ENCODE measurements at places on chromosomes 7 and 10.
A peak's percentile ranks its signal among the peaks of the same experiment; 100 is the strongest.

- DNase-seq = no peak
Observed at GRCh38 chr10:78539247-78539766, 505.6 kb downstream of the RPS24 start.

DNA sequence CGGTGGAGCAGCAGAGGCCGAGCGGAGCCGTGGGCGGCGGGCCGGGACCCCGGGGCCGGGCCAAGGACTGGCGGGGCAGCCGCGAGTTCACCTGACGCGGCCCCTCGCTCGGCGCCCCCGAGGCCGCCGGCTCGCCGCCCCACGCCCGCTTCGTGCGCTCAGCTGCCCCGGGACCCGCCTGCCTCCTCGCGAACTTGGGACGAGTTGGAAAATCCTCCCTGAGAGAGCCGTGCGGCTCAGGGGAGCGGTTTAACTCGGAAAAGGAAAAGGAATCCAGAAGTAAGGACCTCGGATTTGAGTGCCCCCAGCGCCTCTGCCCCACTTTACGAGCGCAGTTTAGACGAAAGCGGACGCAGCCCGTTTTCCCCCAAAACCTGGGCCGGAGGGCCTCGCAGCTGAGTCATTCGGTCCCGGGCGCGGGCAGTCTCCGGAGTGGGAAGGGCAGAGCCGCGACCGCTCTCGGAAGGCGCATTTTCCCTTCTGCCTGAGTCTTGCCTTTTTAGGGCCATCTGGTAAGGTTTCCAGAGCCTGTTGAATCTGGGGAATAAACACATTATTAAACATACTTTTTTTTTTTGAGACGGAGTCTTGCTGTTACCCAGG, 744 bp downstream of the CREM start:
- peak; percentile 68 for DNase-seq

DNA sequence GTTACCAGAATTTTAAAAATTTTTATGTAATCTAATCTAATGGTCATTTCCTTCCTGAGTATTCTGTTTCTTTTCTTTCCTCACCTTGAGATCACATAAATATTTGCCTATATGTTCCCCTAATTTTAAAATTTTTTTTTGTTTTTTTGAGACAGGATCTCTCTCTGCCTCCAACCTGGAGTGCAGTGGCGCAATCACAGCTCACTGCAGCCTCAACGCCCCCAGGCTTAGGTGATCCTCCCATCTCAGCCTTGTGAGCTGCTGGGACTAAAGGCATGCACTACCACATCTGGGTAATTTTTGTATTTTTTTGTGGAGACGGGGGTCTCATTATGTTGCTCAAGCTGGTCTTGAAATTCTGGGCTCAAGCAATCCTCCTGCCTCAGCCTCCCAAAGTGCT, 4.1 kb upstream of the PROSER2 start:
- DNase-seq = no peak

GRCh38 chr10:3036155-3037021, 31.0 kb upstream of the PFKP start:
- DNase-seq = no peak

GRCh38 chr10:121073728-121074127, 222.6 kb downstream of the WDR11 start:
- DNase-seq = no peak

DNA sequence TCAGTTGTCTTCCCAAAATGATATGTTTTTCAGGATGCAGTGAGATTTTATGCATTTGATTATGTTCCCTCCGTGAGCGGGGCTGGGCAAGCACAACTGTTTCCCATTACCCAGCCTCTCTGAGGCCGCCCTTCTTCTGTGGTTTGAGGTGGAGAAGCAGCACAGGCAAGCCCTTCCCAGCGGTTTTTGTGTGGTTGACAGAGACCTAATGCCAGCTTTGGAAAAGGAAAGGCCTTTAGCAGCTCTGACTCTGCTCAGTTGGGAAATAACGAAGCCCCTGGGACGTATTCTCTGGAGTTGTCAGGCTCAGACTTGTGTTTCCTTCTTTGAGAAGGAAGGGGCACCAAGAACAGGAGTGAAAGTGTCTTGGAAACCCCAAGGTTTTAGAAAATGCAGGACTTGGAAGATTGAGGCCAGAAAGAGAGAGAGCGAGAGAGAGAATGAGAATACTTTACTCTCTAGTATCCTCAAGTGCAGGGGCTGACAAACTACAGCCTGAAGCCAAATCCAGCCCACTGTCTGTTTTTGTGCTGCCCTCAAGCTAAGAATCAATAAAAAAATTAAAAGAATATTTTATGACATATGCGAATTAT, 20.6 kb upstream of the PDCD4 start:
- DNase-seq = no peak

DNA sequence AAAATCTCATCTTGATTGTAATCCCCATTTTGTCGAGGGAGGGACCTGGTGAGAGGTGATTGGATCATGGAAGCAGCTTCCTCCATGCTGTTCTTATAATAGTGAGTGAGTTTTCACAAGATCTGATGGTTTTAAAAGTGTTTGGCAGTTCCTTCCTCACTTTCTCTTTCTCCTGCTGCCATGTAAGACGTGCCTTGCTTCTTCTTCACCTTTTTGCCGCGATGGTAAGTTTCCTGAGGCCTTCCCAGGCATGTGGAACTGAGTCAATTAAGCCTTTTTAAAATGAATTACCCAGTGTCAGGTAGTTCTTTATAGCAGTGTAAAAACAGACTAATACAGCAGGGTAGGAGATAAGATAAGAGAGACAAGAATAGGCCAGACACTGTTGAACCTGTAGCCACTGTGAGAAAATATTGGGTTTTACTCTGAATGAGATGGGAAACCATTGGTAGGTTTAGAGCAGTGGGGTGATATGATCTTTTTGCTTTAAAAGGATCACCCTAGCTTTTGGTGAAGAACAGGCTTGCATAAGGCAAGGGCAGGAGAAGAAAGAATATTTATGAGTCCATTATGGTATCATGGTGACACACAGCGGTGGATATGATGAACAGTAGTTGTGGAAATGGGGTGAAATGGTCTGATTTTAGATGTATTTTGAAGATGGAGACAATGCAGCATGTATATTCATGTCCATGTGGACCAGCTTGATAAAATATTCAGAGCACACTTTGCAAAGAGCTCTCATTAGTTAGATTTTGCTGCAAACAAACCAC, 11.5 kb downstream of the OR6B1 start:
- no peak for DNase-seq

- DNase-seq = no peak
Observed at GRCh38 chr10:15150563-15150962, 17.9 kb downstream of the NMT2 start.

- DNase-seq = no peak
Observed at GRCh38 chr7:23004247-23004520, 9.7 kb downstream of the HYCC1 start.

- no peak for DNase-seq
Observed at GRCh38 chr7:9761224-9761623, 1212.4 kb upstream of the PHF14 start.

GRCh38 chr10:51117053-51117660, 42.9 kb downstream of the PRKG1 start:
- no peak for DNase-seq

GRCh38 chr10:5812283-5813090, 747 bp downstream of the GDI2 start:
- DNase-seq = peak; percentile 15

GRCh38 chr10:109593682-109594081, 329.6 kb downstream of the XPNPEP1 start:
- DNase-seq = no peak

DNA sequence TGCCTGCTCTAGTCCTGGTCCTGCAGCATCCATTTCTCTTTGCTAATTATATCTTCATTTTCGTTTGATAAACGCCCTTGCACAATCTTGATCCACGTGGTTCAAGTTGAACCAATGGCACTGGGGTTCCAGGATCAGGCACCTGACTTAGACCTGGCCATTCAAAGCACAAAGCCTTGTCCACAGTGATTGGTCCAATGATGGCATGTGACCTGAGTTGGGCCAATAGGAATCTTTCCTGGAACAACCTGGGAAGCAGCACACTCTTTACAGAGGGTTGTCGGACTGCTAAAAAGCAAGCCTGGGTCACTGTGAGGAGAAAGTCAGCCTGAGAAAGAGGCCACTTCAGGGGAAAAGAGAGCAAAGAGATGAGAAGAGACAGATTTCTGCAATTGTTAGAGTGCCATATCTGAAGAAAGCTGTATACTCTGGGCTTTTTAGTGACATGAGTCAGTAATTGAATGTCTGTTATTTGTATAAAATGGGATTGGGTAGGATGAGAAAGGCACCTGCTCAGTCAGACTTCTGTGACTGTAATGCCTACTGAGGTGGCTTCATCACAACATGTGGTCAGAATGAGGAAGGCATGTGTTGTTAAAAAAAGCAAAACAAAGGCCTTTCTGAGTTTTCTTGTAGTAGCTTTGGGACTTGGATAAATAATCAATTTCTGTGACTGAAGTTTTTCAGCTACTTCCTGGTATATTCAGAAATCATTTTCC, 4.4 kb upstream of the STEAP4 start:
- no peak for DNase-seq

GRCh38 chr7:43535810-43536585, 46.9 kb upstream of the STK17A start:
- peak; percentile 94 for DNase-seq

- no peak for DNase-seq
Observed at GRCh38 chr10:71648254-71648932, 71.2 kb downstream of the C10orf105 start.

GRCh38 chr10:21528236-21529031, 3.0 kb upstream of the SKIDA1 start:
- peak; percentile 67 for DNase-seq

DNA sequence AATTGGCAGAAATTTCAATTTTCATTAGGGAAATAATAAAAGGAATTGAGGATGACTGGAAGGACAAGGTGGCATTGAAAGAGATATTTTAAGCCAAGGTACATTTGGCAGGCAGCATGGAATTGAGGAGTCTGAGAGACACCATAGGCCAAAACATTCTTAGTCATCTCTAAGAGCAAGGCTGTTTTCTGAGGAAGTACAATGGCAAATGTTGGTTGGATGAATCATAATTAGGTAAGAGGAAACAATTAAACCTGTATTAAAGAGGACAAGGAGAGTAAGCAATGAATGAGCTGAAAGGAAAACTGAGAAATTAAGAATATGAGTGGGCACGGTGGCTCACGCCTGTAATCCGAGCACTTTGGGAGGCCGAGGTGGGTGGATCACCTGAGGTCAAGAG, 86.3 kb downstream of the MRPL32 start:
- peak; percentile 23 for DNase-seq

- DNase-seq = peak; percentile 8
Observed at GRCh38 chr10:78688901-78689583, 379.7 kb upstream of the ZMIZ1 start.

GRCh38 chr7:19110776-19111175, 6.7 kb downstream of the TWIST1 start:
- DNase-seq = no peak

GRCh38 chr7:142896151-142896550, 10.6 kb upstream of the TRPV6 start:
- DNase-seq = no peak

DNA sequence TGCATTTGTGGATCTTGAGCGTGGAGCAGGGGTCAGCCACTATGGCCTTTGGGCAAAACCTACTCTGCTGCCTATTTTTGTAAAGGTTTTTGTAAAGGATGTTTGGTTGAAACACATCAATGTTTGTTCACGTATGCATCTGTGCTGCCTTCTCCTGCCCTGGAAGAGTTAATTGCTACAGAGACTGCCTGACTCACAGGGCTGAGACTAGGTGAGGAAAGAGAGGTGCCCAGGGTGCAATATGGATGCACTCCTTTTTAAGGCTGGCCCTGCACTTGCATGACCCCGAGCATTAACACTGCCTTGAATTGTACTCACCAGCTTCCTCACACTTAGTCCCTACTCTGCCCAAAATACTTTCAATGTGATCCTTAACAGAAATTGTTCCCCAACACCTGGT, 20.9 kb upstream of the NAMPT start:
- no peak for DNase-seq

GRCh38 chr10:34895977-34896376, 80.9 kb upstream of the PARD3 start:
- no peak for DNase-seq
